ENCODE measurements at places on chromosomes 6 and 20. TPM values are rescaled to one million over a fixed set of nuclear protein-coding genes. Genes with fewer than 3 reads are reported as not detected.

DNA sequence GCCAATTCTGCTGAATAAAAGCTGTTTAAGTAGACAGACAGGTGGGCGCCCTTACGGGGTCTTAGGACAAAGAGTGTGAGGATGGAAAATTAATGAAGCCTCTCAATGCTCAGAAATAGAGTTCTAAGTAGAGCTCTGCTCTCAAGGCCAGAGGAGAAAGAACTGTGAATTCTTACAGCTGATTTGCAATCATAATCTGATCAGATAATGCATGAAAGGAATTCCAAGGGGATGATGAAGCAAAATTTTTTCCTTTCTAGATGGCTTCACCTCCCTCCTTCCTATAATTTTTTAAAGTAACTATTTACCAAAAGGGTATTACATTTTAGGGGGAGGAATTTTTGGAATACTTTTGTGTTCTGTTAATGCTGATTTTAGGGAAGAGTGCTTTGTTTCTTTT is 308.1 kb upstream of the HS3ST5 start:
- DNase-seq = no peak

DNA sequence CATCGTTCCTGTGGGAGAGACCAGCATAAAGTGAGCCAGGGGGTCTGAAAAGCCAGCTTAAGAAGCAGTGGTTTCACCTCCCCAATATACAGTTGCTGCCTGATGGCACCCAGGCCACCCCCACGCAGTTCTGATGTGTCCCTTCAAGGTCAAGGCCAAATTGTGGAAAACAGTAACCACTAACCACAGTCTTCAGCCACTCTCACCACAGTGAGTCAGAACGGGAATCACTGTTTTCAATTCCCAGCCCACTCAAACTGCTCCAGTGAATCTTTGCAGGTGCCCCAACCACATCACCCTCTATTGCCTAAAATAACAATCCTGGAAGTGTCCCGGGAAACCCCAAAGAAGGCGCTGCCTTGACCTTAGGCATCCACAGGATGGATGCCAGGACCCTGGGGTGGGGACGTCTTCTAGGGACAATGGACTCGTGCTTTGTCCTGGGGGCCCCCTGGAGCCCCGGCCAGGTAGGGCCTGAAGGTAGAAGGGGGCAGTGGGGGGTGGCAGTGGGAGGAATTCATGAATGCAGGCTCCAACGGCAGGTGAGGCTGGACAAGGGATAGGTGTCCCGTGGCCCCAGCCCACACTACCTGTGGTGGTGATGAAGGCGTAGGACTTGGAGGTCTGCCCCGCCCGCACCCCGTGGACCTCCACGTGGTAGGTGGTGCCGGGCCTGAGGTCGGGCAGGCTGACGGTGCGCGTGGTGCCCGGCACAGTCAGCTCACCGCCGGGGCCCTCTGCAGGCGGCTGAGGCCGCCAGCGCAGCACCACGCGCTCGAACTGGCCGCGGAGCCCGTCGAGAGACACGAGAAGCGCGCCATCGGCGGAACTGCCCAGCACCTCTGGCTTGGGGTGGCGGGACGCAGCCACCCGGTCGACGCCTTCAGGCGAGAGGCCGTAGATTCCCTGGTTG is 22.2 kb downstream of the TNXB start:
- no peak for DNase-seq

GRCh38 chr6:41723530-41724227 is 11.7 kb downstream of the TFEB start:
- DNase-seq = peak; percentile 54

GRCh38 chr6:142885182-142885867 is 59.7 kb downstream of the HIVEP2 start:
- DNase-seq = peak; percentile 91

- DNase-seq = no peak
Observed at GRCh38 chr20:5364136-5364821, 47.5 kb upstream of the PROKR2 start.

- DNase-seq = no peak
Observed at GRCh38 chr20:50540620-50541605, 30.7 kb downstream of the PTPN1 start.

GRCh38 chr6:31711233-31711632 is 3.9 kb upstream of the LY6G6D start:
- DNase-seq = no peak

GRCh38 chr6:53439556-53439955 is 90.8 kb upstream of the ELOVL5 start:
- no peak for DNase-seq

- DNase-seq = no peak
Observed at GRCh38 chr20:36624068-36624943, 18.7 kb downstream of the RAB5IF start.

DNA sequence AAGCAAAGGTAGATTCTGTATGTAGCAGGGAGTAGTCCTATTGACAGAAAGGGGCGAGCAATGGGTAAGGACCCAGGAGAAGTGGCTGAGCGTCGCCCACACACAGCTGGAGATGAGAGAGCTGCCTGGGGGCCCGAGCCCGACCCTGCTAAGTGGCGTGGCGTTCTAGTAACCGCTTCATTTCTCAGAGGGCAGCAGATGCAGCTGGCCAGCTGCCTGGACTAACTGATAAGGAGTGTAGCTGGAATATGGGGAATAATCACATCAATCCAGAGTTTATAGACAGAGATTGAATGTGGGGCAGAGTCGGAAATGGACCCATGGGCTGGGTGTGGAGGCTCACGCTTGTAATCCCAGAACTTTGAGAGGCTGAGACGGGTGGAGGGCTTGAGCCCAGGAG is 64.4 kb downstream of the EZR start:
- DNase-seq = no peak

DNA sequence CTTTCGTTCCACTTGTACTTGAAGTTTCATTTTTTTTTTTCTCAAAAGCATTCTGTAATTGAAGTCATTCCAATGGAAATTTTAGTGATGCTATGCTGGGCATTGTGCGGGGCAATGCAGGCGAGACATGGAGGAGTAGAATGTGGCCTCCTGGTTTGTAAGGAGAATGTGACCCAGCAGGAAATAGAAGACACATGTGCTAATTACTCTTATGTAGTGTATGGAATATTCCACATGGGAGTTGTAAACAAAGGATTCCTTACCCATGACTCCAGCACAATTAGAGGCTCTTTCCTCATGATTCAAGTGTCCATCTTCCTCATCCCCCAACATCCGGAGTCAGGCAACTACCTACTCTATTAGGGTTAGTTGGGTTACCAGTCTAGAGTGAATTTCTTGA is 14.9 kb upstream of the RFPL4B start:
- DNase-seq = no peak

GRCh38 chr6:119024111-119024510 is 54.4 kb downstream of the FAM184A start:
- DNase-seq = no peak

DNA sequence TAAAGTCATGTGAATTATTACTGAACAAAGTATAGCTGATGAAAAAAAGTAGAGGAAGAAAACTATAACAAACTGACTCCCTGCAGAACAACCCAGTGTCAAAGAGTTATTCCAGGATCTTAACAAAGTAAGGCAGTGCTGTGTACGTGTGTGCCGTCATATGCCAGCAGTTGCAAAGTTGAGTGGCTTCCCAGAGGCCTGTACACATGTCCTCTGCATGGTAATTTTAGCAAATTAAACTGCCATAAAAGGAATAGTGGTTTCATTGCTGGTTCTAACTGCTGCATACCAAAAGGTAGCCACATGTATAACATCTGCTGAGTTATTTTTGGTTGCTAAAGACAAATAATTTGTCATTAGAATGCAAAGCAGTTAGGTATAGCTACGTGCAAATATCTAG is 44.8 kb downstream of the RIPOR2 start:
- no peak for DNase-seq

DNA sequence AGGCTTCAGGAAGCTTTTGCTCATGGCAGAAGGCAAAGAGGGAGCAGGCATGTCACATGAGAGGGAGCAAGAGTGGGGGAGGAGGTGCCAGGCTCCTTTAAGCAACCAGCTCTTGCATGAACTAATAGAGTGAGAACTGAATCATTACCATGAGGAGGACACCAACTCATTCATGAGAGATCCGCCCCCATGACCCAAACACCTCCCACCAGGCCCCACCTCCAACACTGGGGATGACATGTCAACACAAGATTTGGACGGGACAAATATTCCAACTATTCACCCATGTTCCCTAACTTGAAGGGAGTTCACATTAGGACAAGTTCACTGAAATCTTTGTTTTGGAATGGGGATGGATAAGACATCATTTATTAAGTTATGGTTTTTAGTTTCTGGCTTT is 155.2 kb upstream of the ESR1 start:
- no peak for DNase-seq

DNA sequence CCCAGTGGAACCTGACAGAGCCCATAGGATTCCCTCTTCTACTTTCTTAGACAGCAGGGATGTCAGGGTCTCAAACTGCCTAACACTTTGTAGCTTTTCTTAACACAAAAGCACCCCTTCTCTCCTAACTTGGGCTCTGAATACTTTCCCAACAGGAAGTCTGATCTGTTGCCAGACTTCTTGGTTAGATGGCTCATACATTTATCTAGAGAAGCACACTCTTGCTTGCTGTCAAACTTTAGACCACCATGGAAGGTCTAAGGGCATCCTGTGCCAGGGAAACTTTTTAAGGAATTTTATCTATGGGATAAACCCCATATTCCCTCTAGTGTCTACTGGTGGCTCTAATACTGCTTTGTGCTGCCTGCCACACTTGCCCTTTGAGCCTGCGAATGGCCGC is 3.3 kb upstream of the C6orf136 start:
- no peak for DNase-seq

GRCh38 chr6:157281570-157281969 is 41.7 kb downstream of the TMEM242 start:
- DNase-seq = peak; percentile 17

Gene HSPA1L
- 2.0 TPM for total RNA-seq

Gene GGTLC1
- total RNA-seq = not detected

Gene TRIM40
- total RNA-seq = 0.30 TPM

Gene NFKBIE
- 61.5 TPM for total RNA-seq

Gene CHRNA4
- not detected for total RNA-seq

Gene HSPA12B
- total RNA-seq = not detected

Gene CST7
- total RNA-seq = 590 TPM

Gene NOX3
- total RNA-seq = not detected

Gene OSBPL2
- total RNA-seq = 77.9 TPM

Gene WFDC5
- total RNA-seq = not detected

All from natural killer cell (primary cell).